ENCODE measurements at places on chromosomes 1 and 21.
A peak's percentile ranks its signal among the peaks of the same experiment; 100 is the strongest.

GRCh38 chr1:21302747-21303715 is 12.8 kb upstream of the ECE1 start:
- DNase-seq = no peak

GRCh38 chr1:171948511-171948910 is 107.2 kb downstream of the DNM3 start:
- peak; percentile 18 for DNase-seq

- DNase-seq = no peak
Measured at GRCh38 chr21:26842974-26843932, 2.0 kb downstream of the ADAMTS1 start.

GRCh38 chr1:104463126-104463697 is 713.5 kb downstream of the AMY1C start:
- no peak for DNase-seq

GRCh38 chr1:171715813-171716251 is 26.0 kb downstream of the VAMP4 start:
- DNase-seq = no peak

GRCh38 chr1:46174448-46175231 is at the start of gene TSPAN1:
TSPAN1 (plus strand) TSS chr1:46175087; CDS start chr1:46181108, 6,021 bp downstream.
- no peak for DNase-seq

DNA sequence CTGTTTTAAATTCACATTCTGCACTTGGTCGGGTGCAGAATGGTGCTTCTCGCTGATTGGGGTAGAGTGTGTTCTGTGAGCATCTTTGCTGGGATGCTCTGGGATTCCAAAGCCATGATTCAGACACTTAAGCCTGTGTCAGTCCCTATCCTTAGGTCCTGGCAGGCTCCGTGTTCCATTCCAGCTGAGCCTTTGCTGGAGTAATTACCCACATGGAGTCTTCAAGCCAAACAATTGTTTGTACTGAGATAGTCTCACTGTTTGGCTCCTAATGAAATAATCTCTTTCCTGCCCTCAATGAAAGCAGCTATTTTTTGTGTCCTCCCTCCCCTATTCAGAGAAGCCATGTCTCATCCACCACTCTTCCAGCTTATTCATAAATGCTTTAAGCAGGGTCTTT is 18.7 kb downstream of the SMAP2 start:
- no peak for DNase-seq

DNA sequence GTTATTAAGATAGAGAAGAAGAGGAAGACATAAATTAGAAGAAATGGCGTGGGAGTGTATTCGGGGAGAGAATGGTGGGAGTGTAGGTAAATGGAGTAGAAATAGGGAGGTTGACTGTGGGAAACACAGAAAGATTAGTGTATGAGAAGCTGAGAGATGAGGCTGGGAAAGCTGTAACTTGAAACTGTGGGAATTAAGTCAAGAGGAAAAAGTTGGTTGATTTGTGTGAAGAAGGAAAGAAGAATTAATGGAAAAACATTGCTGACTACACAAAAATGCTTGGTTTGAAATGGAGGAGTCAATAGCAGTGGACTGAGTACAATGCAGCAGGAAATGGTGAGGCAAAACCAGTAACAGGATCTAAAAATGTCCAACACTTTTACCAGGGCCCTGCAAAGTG is 448.3 kb downstream of the PTPRC start:
- DNase-seq = no peak

- no peak for DNase-seq
Measured at GRCh38 chr1:151455966-151456365, 3.3 kb downstream of the POGZ start.

DNA sequence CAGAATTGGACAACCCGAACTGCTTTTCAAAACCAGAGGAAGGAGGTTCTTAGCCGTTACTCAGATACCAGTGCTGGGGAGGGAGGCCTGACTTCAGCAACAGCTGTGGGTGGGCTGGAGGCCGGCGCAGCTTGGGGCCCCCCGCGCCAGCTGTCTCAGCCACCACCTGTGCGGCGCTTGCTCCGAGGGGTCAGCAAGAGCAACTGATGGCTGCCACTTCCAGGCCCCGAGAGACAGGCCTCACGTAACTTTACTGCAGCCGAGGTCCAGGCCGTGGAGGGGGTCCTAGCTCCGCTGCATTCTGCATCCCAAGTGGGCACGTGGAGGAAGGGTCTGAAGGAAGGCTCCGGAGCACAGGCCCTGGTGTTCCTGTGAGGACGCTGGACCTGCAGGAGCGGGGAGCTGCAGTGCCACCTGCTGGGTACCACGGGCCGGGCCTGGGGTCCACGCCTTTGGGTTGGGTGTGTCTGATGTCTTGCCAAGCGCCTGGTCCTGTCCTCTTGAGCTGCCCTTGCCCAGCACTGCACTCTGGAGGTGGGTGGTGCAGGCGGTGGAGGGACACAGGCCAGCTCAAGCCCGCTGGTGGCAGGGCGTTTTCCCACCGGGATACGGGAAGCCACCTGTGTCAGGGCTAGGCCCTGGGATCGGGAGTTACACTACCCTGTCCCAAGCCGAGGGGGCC is 9.8 kb downstream of the THAP3 start:
- DNase-seq = no peak

DNA sequence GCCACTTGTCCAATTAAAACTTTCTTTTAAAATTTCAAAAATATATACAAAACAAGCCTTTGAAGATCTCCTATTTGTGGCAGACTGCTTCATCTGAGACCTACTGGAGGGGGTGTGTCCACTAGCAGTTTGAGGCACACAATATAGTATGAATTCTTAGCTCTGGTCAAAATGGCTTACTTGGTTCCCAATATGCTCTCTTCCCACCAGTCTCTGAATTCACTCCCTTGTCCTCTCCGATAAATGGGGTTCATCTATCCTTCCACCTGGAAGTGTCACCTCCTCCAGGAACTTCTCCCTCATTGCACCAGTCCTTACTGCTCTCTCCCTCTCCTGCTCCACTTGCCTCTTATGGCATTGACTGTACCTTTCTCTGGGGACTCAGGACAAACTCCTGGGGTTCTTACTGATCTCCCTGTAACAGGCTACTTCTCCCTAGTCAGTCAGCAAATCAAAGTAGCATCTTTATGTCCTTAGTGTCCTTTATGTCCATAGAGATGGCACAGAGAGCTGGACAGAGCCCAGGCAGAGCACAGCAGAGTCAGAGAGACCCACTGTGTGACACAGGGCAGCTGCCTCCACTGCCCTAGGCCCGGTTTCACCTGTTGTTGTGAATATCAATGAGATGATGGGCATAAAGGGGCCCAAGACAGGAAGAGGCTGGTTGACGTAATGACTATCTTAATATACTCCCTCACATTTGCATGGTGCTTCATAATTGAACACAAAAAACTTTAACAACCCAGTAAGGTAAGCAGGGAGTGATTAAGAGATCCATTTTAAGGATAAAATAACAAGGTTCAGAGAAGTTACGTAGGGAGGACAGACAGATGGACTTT is 3.6 kb downstream of the ASAP3 start:
- no peak for DNase-seq

- no peak for DNase-seq
Measured at GRCh38 chr21:42755766-42756579, 102.6 kb downstream of the PDE9A start.

DNA sequence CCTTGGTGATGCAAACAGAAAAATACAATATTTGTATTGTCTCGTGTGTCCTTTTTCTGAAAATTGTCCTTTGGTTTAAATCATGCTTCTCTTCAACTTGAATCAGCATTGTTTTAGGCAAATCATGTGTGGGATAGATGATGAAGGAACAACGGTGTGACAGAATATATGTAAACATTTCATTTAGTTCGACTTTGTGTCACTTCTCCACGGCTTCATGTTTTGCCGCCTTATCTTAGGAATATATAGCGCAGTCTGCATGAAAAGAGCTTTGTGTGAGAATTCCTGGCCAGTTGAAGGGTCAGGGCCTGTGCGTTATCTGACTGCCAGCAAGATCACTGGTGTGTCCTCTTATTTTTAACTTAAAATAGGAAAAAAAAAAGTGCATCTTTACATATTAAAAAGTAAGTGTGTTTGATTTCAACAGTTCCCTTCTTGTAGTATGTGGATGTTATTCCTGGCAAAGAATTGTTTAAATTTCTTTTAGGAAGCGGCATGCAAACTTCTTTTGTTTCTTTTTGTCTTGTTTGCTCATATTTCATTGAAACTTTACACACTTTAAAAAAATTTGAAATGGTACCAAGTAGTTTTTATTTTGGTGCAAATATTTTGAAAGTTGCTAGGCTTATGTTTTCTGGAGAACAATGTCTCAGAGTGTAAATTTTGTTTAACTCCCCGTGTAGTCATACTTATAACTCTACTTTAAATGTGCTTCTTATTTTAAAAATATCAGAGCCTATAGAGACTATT is 465.2 kb downstream of the USP25 start:
- peak; percentile 21 for DNase-seq

DNA sequence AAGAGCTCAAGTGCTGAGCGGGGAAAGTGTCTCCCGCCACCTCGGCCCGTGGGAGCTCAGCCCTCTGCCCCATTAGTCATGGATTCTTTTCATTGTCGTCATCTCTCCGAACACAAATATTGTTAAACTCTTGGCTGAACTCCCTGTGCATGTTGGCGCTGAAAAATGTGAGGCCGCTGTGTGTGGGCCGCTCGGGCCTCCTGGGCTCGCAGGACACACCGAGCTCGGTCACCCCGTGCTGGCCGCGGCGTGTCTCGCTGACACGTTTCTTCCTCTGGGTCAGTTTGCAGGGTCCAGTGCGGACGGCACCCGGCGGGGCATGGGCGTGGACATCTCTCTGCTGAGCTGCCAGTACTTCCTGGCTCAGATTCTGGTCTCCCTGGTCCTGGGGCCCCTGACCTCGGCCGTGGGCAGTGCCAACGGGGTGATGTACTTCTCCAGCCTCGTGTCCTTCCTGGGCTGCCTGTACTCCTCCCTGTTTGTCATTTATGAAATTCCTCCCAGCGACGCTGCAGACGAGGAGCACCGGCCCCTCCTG is 25.6 kb downstream of the SLC45A1 start:
- no peak for DNase-seq

DNA sequence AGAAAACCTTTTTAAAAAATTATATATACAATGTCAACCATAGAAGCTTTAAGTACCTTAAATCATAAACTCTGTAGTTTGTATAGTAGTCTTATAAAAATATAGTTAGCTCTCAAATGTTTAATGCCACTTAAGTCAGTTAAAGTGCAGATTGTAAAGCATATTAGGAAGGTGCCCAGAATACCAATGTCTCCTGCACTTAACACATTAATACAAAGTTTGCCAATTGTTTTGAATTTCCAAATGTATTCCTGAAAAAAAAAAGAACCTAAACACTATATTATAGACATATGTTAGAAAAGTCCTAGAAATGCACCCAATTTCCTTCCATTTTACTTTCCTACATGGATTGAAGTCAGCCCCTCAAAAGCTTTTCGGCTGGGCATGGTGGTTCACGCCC is 12.1 kb downstream of the F3 start:
- DNase-seq = no peak
